Urothelium cell line (cell line): ENCODE measurements at places on chromosomes 4 and X.
A peak's percentile ranks its signal among the peaks of the same experiment; 100 is the strongest.

GRCh38 chrX:107154787-107155620 is 36.4 kb upstream of the RBM41 start:
- no peak for DNase-seq

GRCh38 chrX:135974279-135974856 is 580 bp upstream of the MMGT1 start:
- DNase-seq: peak; percentile 72

GRCh38 chrX:10603612-10604011 is 16.8 kb downstream of the MID1 start:
- no peak for DNase-seq

GRCh38 chrX:116694046-116694445 is 231.3 kb upstream of the CT83 start:
- DNase-seq: no peak

DNA sequence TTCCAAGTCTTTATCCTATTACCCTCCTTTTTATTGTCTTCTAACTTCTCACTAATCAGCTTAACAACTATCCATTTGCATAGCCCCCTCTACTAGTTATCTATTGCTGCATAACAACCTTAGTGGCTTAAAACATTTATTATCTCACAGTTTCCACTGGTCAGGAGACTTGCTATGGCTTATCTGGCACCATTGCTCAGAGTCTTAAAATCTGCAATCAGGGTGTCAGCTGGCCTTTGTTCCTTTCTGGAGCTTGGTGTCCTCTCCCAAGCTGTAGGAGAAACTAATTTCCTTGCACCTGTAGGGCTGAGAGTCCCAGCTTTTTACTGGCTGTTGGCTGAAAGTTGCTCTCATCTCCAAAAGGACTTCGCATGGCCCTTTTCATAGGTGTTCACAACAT is 137.0 kb upstream of the SMIM31 start:
- no peak for DNase-seq
